ENCODE measurements at places on chromosomes 16 and 17. TPM values are rescaled to one million over a fixed set of nuclear protein-coding genes. Genes with fewer than 3 reads are reported as not detected.

GSE1 gene
- total RNA-seq = 35.2 TPM

CSH2 gene
- total RNA-seq = not detected

LASP1 gene
- 135 TPM for total RNA-seq

TAC4 gene
- not detected for total RNA-seq

MYL11 gene
- total RNA-seq = 2.7 TPM

FBXW10 gene
- not detected for total RNA-seq

PFAS gene
- 189 TPM for total RNA-seq

KRT17 gene
- total RNA-seq = 0.24 TPM

KRTAP4-5 gene
- not detected for total RNA-seq

TPSG1 gene
- total RNA-seq = not detected

PARD6A gene
- 16.1 TPM for total RNA-seq

PIK3R5 gene
- 33.6 TPM for total RNA-seq

IL32 gene
- total RNA-seq = 993 TPM

DNA sequence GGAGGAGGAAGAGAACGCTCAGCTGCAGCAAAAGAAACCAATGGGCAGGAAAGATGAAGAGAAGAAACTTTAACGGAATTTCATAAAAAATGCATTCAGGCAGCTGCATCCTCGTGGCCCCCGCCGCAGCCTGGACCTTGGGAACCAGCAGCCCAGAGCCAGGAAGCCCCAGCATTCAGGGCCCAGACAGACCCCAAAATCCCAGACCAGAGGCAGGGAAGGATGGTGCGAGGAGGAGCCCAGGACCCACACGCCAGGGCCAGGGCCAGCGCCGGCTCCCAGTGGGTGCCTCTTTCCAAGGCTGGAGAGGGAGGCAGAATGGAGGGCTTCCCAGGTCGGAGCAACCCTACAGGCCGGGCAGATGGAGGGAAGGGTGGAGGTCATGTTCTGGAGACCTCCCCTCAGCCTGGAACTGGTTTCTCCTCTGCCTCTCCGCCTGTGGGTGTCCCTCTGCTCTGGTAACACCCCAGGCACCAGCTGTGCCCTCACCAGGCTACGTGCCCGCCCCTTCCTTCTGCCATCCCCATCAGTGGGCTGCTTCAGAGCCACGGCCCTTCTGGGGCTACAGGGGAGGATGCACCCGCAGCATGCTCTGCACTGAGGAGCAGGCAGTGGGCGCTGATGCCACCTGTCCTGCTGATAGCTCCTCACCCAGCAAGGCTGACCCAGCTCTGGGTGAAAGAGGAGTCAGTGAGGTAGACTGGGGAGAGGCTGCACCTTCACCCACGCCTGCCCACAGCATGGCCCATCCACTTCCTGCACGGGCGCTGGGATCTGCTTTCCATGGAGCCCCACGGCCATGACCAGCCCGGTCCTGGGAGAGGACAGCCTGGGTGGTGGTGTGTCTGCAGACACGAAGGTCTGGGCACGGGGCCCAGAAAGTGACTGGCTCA lies 1.2 kb upstream of the MIF4GD start:
- no peaks in the 10 kb centered on the region for H3K27me3 ChIP-seq
- peaks cover 36% of the 10 kb centered on the region for H3K4me1 ChIP-seq
- H3K4me3 ChIP-seq = peak overlapping the region; percentile 92

GRCh38 chr16:73071131-73071940 lies 23.4 kb upstream of the ZFHX3 start:
- peaks cover 51% of the 10 kb centered on the region for H3K27me3 ChIP-seq
- no peaks in the 10 kb centered on the region for H3K36me3 ChIP-seq
- peak overlapping the region; percentile 39 for H3K4me3 ChIP-seq
- H3K27ac ChIP-seq = no peak overlapping the region
- H3K4me1 ChIP-seq = no peaks in the 10 kb centered on the region

DNA sequence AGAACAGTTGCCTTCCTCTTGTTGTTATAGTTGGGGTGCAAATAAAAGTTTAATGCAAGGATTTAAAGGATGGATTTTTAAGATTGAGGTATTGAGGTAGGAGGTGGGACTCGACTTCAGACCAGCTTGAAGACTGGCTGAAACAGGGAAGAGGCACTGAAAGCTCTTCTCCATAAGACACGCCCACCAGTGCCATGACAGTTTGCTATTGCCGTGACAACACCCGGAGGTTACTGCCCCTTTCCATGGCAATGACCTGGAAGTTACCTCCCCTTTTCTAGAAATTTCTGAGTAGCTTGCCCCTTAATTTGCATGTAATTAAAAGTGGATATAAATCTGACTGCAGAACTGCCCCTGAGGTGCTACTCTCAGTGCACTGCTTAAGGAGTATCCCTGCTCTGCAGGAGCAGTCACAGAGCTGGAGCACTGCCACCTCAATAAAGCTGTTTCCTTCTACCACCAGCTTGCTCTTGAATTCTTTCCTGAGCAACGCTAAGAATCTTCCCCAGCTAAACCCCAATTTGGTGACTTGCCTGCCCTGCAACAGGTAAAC lies 122.6 kb downstream of the SHISA6 start:
- no peak overlapping the region for H3K4me3 ChIP-seq
- H3K4me1 ChIP-seq = no peaks in the 10 kb centered on the region
- no peak for DNase-seq
- H3K36me3 ChIP-seq = no peaks in the 10 kb centered on the region
- no peak overlapping the region for H3K27ac ChIP-seq

GRCh38 chr17:63842173-63842539 lies 329 bp downstream of the SMARCD2 start:
- peaks cover 9% of the 10 kb centered on the region for H3K36me3 ChIP-seq
- H3K27me3 ChIP-seq = no peaks in the 10 kb centered on the region
- peaks cover 33% of the 10 kb centered on the region for H3K4me1 ChIP-seq
- H3K4me3 ChIP-seq = peak overlapping the region; percentile 96
- peak overlapping the region; percentile 91 for H3K27ac ChIP-seq
- DNase-seq = no peak

GRCh38 chr16:57687363-57687929 lies 7.2 kb upstream of the DRC7 start:
- DNase-seq = no peak
- H3K4me3 ChIP-seq = no peak overlapping the region
- no peak overlapping the region for H3K27ac ChIP-seq
- H3K27me3 ChIP-seq = peaks cover 2% of the 10 kb centered on the region

DNA sequence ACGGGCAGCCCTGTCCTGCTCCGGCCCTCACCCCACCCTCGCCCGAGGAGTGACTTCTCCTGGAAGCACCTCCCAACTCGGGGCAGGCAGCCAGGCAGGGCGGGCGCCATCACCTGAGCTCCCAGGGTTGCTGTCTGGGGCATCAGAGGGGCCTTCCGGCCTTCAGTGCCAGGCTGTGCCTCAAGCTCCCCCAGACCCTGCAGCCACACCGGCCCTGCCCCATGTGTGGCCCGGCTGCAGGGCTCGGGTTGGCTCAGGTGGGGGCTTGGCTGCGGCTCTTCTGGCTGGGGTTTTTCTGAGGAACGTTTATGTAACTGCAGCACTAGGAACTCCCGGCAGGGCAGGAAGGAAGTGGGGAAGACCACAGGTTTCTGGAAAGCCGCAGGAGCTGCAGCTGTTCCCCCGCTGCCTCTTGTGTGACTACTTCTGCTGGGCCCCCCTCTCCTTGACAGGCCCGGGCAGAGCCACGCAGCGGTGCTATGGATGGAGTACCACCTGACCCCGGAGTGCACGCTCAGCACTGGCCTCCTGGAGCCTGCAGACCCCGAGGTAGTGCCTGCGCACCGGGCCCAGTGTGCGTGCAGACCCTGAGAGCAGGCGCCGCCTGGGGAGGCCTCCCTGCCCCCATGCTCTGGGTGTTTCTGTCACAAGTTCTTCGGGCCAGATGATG lies 45.6 kb downstream of the PRMT7 start:
- peaks cover 59% of the 10 kb centered on the region for H3K36me3 ChIP-seq
- H3K4me1 ChIP-seq = peaks cover 40% of the 10 kb centered on the region

DNA sequence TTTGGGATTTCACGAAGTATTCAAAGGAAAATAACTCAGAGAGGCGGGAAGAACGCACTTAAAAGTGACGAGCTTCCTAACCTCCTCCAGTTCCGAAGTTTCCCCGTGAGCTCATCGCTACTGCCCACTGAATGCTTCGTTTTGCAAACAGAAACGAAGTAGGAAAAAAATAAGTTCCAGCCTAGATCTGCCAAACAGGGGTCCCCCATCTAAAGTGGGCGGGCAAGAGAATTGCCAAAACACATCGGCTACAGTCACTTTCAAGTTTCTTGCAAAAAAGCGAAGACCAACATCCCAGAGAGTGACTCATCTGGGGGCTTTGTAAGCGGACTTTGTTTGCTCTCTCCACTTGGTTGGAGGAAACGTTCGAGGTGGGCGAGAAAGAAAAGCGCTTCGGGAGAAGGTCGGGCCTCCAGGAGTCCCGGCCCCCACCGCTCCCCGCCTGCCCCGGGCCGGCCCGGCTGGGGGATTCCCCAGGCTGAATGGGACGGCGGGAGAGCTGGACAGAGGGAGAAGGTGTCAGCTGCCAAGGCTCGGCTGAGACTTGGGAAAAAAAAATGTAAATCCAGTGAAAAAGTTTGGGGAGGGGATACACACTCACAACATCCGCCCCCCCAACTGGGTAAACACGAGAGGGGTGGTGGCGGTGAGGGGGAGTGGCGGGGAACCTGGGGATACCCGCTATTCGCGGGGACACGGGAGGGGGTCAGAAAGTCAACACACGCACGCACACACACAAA lies 1.0 kb downstream of the VEZF1 start:
- H3K4me3 ChIP-seq = peak overlapping the region; percentile 93
- H3K27me3 ChIP-seq = no peaks in the 10 kb centered on the region
- peak overlapping the region; percentile 93 for H3K27ac ChIP-seq

DNA sequence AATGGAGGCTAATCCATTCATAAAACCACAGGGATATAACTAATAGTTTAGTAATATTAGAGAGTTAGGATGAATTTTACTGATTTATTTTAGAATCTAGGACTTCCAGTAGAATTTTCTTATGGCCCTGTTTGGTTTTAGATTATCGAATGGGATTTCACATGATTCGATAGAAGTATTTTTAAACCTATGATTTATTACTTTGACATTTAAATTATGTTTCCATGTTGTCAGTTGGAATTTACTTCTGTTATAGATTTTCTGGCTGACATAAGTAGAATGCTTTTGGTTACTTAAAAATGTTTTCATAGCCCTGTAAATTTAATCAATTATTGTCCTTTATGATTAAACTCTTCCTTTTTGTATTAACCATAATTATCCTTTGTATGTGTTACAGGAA lies 158.8 kb downstream of the CHD9 start:
- peaks cover 10% of the 10 kb centered on the region for H3K4me1 ChIP-seq
- no peak overlapping the region for H3K4me3 ChIP-seq
- DNase-seq = no peak
- H3K36me3 ChIP-seq = no peaks in the 10 kb centered on the region
- no peak overlapping the region for H3K27ac ChIP-seq

GRCh38 chr17:73650617-73651200 lies 6.5 kb upstream of the SDK2 start:
- DNase-seq = no peak
- no peaks in the 10 kb centered on the region for H3K4me1 ChIP-seq
- peaks cover 5% of the 10 kb centered on the region for H3K36me3 ChIP-seq
- H3K27ac ChIP-seq = no peak overlapping the region
- H3K27me3 ChIP-seq = peaks cover 38% of the 10 kb centered on the region
- H3K4me3 ChIP-seq = no peak overlapping the region

GRCh38 chr17:1676401-1676800 lies 8.3 kb downstream of the PRPF8 start:
- peaks cover 72% of the 10 kb centered on the region for H3K36me3 ChIP-seq
- no peaks in the 10 kb centered on the region for H3K27me3 ChIP-seq
- H3K27ac ChIP-seq = no peak overlapping the region
- no peak overlapping the region for H3K4me3 ChIP-seq

DNA sequence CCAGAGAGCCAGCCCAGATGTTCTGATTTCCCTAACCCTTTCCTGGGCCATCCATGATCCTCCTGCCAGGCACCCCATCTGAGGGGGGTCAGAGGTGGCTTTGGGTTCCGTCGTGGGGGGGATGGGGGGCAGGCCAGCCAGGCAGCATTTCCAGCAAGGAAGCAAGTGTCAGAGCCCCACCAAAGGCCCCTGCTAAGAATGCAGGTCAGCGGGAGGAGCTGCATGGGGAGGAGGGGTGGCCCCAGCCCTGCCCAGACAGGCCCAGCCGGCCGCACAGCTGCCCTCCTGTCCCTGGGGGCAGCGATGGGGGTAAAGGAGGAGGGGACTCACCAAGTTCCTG lies 2.3 kb upstream of the SCRN2 start:
- no peaks in the 10 kb centered on the region for H3K36me3 ChIP-seq
- peaks cover 28% of the 10 kb centered on the region for H3K4me1 ChIP-seq
- H3K27me3 ChIP-seq = peaks cover 33% of the 10 kb centered on the region
- no peak overlapping the region for H3K4me3 ChIP-seq

GRCh38 chr17:2027528-2028233 lies 2.3 kb upstream of the DPH1 start:
- peak overlapping the region; percentile 38 for H3K4me3 ChIP-seq
- no peak for DNase-seq
- H3K27me3 ChIP-seq = peaks cover 45% of the 10 kb centered on the region
- no peaks in the 10 kb centered on the region for H3K36me3 ChIP-seq

DNA sequence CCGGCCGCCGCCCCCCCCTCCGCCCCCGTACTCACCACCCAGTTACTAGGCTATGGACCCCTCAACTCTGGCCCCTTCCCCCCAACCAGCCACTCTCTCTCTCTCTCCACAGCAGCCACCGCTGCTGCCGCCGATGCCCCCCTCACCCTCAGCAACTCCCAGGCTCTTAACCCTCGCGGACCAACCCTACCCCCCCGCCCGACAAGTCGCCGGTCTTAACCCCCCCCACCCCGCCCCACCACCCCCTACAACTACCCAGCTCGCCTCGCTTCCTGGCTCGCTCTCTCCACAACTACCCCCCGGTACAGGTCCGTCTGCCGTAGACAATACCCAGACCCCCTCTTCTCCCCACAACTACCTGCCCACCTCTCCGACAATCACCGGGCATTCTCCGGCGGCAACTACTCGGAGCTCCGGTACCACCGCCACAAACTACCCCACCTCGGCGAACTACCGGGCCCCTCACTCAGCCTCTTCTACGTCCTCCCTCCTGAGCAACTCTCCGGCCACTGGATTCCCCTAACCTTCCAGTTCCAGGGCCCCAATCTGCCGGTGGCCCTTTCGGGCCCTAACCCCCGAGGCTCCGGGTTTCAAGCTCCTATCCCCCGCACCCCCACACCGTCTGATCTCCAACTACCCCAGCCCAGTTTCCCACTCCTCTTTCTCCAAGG lies 702 bp downstream of the PHF23 start:
- no peak for DNase-seq
- H3K27me3 ChIP-seq = no peaks in the 10 kb centered on the region
- peak overlapping the region; percentile 97 for H3K4me3 ChIP-seq
- H3K4me1 ChIP-seq = peaks cover 67% of the 10 kb centered on the region
- H3K27ac ChIP-seq = peak overlapping the region; percentile 94
- peaks cover 42% of the 10 kb centered on the region for H3K36me3 ChIP-seq

DNA sequence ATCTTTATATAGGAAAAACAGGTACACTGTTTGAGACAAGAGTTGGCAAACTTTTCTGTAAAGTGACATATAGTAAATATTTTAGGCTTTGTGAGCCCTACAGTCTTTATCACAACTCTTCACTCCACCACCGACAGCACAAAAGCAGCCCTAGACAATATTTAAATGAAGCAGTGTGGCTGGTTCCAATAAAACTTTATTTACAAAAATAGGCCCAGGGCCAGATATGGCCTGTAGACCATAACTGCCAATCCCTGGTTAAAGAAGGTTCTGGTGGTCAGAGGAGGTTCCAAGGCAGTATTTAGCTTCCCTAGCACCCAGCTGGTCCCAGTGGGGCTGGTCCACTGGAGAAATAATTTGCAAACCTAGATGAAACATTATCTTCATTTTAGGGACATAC lies 3.6 kb downstream of the FAM117A start:
- H3K27me3 ChIP-seq = peaks cover 6% of the 10 kb centered on the region
- peaks cover 21% of the 10 kb centered on the region for H3K36me3 ChIP-seq
- H3K4me1 ChIP-seq = peaks cover 83% of the 10 kb centered on the region
- H3K27ac ChIP-seq = no peak overlapping the region
- DNase-seq = no peak

GRCh38 chr16:85390511-85391174 lies 222.5 kb upstream of the GSE1 start:
- H3K4me1 ChIP-seq = no peaks in the 10 kb centered on the region
- DNase-seq = no peak
- H3K27me3 ChIP-seq = no peaks in the 10 kb centered on the region
- H3K4me3 ChIP-seq = no peak overlapping the region
- H3K27ac ChIP-seq = no peak overlapping the region
- no peaks in the 10 kb centered on the region for H3K36me3 ChIP-seq
